ENCODE measurements at places on chromosomes 16 and 17.

GRCh38 chr16:67641779-67642708 lies 2.9 kb upstream of the CARMIL2 start:
- no peak for DNase-seq

GRCh38 chr16:77868478-77868877 lies 80.1 kb downstream of the VAT1L start:
- DNase-seq = no peak

DNA sequence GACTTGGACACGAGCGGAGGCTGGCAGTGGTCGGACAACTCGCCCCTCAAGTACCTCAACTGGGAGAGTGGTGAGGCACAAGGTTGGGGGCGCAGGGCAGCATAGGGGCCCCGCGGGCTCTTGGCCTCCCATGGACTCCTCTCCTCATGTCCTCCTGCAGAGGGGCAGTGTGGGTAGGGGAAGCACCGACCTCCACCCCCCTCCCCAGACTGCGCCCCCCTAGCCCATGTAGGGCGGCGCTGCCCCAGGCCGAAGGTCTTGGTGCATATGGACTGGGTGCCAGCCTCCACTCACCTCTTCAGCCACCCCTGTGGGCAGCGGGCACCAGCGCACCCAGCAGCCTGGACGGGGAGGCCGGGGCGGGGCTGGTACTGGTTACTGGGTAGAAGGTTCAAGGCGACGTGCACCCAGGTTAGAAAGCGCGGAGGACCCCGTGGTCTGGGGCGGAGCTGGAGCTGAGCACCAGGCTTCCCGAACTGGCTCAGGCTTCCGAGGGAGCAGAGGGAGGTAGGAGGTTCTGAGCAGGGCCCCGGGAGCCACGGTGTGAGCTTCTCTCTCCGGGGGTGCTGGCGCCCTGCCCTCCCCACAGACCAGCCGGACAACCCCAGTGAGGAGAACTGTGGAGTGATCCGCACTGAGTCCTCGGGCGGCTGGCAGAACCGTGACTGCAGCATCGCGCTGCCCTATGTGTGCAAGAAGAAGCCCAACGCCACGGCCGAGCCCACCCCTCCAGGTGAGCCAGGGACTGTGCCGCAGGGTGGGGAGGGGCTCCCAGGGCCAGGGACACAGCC lies 39.5 kb downstream of the MRC2 start:
- DNase-seq = no peak

DNA sequence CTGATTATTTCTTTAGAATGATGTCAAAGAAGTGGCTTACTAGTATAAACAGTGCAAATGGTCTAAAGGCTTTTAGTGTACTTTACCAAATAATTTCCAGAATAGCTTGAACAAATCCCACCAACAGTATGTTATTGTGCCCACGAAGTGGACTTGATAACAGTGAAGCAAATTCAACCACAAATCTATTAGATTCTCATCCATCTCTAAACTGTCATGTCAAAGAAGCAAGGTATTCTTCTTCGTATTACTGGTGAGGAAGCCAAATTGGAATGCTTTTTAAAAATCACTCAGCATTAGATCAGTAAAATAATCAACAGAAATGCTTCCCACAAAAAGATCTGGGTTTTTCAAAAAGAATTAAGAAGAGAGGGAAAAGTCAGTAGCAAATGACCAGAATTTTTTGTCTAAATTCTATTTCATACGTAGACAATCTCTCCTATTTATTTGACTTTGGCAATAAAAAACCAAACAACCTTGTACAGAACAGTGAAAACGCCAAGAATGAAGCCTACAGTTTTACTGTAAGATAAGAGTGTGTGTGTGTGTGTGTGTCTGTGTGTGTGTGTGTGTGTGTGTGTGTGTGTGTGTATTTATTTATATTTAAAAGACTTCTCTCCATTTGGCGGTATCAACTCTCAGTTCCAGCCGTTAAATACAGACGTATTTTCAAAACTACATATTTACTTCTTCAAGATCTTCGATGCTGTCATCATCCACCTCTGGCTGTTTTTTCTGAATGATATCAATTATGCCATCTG lies 114.6 kb downstream of the CYB561 start:
- no peak for DNase-seq

DNA sequence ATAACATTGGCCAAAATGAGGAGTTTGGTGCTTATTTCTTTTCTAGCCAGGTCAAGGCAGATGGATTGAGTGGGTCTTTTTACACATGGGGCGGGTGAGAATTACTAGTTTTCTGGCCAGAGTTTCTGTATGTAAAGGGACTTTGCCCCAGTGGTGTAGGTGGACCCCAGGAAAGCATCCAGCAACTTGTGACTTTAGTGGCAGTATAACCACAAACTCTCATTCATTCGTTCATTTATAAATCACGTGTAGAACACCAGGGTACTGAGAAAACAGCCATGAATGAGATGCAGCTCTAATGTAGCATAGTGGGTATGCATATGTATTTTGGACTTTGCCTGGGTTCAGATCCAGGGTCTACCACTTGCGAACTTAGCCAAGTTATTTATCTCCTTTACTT lies 8.1 kb downstream of the RAI1 start:
- no peak for DNase-seq

DNA sequence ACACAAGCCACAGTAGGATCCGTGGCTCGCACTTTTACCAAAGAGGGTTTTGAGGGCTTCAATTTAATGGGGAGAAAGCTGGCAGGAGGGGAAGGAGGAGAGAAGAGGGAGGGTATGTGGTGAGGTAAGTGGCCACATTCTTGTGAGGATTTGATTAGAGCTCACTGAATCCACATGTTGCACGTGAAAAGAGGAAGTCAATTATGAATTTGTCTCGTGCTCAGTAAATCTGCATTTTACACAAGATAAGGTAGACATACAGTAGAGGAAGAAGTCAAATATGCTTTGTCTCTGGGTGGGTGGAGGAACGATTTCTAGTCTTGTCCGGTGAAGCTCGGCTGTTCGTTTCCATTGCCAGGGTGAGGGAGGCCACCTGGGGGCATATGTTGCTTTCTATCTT lies 862 bp downstream of the ZNF232 start:
- DNase-seq = no peak

GRCh38 chr16:53282975-53283946 lies 151.0 kb upstream of the RBL2 start:
- peak; percentile 54 for DNase-seq

- DNase-seq = no peak
These were observed 94.2 kb upstream of the CREBBP start for GRCh38 chr16:3974751-3975150.

DNA sequence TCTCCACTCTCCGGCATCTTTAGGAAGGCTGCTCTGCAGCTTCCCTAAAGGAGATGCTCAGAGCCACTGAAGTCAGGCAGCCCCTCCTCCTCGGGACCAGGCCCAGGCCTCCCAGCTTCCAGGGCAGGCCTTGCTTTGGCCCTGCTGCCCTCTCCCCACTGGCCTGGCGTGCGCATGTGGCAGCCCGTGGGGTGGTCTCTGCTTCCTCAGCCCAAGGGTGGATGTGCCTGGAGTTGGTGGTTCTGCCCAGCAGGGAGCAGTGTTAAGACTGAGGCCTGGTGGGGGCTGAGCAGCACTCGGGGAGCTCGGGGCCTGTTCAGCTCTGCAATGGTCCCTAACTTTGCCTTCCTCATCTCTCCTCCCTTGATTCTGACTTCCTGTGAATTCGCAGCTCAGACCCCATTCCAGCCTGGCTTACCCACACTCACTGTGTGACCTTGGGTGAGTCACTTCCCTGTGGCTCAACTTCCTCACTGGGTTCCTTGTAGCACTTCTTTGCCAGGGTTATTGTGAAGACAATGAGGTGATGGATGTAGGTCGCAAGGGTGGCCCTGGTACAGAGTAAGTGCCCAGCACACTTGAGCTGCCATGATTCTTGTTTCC lies 63.2 kb downstream of the NKD1 start:
- DNase-seq = peak; percentile 48

DNA sequence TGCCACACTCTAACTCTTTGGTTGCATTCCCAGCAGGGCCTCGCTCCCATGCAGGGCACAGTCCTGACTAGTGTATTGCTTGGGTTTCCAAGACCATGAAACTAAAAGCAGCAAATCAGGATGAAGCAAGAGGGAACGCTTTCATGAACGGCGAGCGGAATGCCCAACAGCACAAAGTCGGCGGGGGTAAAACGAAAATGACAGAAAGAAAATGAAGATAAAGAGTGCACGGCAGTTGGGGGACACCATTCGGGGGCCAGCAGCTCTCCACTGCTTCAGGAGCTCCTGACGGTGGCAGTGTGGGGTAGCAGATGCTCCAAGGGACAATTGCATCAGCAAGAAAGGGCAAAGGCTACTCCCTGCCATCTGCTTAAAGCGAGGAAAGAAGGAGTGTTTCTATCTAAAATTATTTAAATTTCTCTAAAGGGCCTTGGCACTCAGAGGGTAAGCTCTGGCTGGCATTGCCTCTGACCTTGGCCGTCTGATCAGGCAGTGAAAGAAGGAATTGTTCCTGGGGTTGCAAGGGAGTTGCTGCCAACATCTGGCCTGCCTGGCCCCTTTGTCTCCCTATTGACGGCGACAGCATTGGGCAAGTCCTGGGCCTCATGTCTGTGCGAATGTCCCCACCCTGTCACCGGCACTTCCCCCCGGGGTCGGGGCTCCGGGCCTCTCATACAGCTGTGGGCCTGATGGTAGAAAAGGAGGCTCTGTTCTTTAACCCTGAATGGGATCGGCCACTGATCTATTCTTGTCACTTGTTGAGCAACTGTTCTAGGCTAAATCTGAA lies 138.2 kb downstream of the CMIP start:
- DNase-seq = peak; percentile 58

DNA sequence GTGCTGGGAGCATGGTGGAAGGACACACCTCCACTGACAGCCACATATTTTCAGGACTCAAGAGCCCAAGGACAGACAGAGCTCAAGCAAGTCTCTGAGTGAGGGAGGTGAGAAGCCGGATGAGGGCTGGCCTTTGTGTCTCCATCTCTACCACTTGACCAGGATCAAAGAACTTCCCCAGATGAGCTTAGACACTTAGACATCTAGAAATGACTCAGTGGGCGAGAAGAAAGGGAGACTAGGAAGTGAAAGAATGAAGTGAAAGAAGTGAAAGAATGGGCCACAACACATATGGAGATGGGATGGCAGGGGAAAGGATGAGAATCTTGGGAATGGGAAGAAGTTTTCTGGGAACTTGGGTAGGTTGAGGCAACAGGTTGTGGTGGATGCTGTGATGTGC lies 274.9 kb upstream of the CCL2 start:
- no peak for DNase-seq

DNA sequence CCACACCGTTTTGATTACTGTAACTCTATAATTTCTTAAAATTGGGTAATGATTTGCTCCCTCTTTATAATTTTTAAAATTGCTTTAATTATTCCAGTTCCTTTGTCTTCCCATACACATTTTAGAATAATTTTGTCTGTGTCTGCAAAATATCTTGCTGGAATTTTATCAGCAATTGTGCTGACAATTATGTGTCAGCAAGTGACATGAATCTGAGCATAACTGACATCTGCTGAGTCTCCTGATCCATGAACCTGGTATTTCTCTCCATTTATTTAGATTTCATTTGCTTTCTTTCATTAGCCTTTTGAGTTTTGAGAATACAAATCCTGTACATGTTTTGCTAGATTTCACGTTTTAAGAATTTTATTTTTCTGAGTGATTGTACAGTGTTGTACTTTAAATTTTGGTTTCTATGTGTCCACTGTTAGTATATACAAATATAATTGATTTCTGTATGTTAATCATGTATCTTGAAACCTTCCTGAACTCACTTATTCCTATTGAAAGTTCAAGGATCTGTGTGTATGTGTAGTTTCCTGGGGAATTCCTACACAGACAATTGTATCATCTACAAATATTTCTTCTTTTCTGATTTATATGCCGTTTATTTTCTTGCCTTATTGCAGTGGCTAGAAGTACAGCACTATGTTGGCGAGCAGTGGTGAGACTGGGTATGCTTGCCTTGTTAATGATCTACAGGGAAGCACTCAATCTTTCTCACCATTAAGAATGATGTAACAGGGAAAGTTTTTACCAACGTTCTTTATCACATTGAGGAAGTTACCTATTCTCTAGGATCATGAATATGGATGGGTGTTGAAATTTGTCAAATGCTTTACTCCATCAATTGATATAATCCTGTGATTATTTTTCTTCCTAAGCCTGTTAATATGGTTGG lies 45.2 kb downstream of the N4BP1 start:
- DNase-seq = no peak

GRCh38 chr17:13352747-13353415 lies 248.8 kb downstream of the HS3ST3A1 start:
- DNase-seq = no peak

- no peak for DNase-seq
These were observed 40.1 kb downstream of the BCL7C start for GRCh38 chr16:30853758-30854157.

- no peak for DNase-seq
These were observed 200.2 kb downstream of the CCDC182 start for GRCh38 chr17:57544834-57545463.
